NCI-H1105 (cell line): ENCODE measurements at places on chromosomes 12 and 14.

DNA sequence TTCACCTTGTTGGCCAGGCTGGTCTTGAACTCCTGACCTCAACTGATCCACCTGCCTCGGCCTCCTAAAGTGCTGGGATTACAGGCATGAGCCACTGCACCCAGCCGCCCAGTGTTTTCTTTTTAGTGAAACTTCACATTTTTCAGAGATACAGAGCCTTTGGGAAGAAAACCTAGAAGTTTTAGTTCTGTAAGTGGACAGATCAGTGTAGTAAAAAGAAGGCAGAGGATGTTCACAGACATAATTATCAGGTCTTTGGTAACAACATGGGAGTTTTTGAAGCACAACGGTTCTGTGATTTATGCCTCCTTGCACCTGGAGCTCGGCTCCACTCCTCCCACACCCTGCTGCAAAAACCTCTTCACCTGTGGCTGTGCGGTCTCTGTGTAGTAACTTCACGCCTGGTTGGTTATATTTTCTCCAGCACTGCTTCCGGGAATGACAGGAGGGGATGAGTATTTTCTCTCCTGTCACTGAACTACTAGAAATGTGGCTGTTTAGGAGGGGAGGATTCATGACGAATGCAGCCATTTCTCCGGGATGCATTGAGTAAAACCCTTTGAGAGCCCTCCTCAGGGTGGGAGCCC is 67.0 kb downstream of the ARF6 start:
- DNase-seq = peak; percentile 76

DNA sequence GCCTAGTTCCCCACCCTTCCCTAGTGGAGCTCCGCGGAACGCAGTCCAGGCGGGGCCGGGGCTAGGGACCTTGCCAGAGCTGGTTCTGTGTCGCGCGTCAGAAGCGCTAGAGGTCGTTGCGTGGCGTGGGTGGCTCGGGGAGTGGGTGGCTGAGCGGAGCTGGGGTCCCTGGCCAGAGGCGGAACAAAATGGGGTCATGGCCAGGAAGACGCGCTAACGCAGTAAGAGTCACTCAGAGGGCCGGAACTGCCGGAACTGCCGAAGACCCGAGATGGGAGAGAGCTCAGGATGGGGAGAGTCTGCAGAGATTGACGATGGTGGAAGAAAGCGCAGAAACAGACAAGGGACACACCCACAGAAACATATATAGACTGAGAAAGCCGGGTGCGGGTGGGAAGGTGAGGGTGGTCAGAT is 4.8 kb downstream of the DGKA start:
- no peak for DNase-seq

DNA sequence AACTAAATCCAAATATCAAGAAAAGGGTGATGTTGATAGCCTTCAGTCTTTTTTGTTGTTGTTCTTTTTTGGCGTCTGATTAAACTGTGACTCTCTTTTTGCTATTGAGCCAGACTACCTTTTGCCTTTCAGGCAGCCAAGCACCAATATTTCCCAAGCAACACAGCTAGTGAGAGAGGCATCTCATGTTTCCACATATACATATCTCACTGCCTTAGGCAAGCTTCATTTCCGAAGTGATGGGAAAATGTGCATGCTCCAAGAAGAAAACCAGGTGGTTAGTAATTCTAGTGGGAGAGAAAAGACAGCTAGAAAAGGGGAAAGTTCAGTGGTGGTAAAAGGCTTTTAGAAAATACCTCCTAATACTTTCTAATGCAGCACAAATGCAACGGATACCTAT is 277.7 kb downstream of the TMTC2 start:
- no peak for DNase-seq

DNA sequence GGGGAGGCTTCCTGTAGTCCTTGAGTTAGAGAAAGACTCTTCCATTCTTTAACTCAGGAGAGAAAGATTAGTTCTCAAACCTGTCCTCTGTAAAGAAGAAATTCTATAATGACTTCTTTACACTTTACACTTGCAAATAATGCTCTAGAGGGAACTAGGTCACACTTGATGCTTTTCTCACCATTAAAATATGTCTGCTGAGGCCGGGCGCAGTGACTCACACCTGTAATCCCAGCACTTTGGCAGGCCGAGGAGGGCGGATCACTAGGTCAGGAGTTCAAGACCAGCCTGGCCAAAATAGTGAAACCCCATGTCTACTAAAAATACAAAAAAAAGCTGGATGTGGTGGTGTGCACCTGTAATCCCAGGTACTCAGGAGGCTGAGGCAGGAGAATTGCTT is 6.3 kb downstream of the NTN4 start:
- no peak for DNase-seq

- no peak for DNase-seq
Observed at GRCh38 chr12:71197460-71197859, 39.7 kb upstream of the TSPAN8 start.

DNA sequence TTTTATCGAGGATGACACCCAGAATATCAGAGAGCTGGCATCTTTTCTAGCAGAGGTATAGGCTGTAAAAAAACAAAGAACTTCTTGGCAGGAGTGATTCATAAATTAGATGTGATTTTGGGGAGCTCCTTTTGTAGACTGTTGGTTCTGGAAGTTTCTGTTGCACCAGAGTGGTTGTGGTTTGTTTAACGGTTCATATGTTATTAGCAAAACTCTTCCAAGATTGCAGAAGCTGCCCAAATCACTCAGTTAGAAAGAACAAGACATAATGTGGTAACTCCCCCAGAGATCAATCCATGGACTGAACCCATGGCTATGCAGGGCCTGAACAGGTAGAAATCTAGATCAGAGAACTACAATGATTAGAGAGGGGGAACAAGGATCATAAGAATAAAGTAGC is 6.7 kb upstream of the RNASE10 start:
- DNase-seq = no peak

GRCh38 chr14:22464422-22465142 is 124.4 kb downstream of the DAD1 start:
- no peak for DNase-seq

DNA sequence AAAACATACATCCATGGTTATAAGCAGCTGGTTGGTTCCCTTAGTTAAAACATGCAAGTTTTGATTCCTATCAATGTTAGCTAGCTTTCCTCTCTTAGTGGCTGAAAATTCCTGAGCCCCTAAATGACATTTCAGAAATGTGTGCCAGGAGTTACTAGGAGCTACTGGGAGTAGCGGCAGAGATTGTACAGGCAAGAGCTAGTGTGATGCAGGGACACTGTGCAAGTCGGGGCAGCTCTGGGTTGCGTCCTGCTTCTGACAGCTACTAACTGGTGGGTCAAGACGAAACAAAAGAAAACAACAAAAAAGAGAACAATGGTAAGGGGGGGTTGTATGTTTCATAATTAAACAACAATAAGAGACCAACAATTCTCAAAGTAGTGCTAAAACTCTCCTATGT is 35.4 kb downstream of the LRIG3 start:
- DNase-seq = no peak

DNA sequence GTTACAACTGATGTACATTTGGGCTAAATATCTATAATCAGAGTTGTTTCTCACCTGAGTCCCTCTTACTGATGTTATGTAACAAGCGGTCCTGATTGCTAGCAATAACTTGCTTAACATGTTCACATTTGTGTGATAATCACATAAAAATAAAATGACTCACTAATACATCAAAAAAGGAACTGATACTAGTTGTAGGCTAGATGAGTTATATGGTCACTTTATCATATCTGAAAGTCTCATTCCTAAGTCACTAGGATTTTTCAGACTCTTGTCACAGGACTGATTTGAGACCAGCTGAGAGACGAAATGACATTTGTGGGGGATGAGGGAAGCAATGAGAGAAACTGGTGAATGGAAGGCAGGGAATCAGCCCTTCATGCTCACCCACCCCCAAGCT is 34.3 kb downstream of the NKX2-1 start:
- no peak for DNase-seq

DNA sequence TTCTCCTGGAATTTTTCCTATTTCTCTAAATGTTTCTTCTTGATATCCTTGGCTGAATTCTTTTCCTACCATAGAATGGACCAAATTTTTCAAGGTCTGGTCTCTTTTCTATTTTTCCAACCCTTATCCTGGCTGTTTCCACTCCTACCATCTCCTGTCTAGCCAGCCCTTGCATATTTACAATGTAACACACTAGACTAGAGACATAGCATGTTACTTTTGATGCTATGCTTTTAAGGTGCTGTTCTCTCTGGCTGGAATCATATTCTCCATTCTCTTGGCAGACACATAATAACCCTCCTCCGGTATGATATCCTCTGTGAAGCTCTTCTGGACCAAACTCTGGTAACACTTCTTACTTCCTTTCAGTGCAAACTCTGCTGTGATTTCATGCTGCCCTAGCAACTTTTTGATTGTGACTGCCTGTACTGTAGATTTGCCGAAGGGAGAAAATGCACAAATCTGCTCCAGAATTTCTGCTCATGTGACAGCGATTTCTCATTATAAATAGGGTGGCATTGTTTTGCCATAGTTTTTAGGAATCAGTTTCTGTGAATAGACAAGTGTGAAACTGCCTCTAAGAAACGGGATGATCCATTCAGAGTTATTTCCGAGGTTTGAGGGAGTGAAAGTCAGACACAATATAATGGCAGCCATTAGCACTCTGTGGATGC is 284.4 kb downstream of the MDGA2 start:
- DNase-seq = no peak

GRCh38 chr12:53051058-53051880 is 1.4 kb downstream of the TNS2 start:
- DNase-seq = no peak

DNA sequence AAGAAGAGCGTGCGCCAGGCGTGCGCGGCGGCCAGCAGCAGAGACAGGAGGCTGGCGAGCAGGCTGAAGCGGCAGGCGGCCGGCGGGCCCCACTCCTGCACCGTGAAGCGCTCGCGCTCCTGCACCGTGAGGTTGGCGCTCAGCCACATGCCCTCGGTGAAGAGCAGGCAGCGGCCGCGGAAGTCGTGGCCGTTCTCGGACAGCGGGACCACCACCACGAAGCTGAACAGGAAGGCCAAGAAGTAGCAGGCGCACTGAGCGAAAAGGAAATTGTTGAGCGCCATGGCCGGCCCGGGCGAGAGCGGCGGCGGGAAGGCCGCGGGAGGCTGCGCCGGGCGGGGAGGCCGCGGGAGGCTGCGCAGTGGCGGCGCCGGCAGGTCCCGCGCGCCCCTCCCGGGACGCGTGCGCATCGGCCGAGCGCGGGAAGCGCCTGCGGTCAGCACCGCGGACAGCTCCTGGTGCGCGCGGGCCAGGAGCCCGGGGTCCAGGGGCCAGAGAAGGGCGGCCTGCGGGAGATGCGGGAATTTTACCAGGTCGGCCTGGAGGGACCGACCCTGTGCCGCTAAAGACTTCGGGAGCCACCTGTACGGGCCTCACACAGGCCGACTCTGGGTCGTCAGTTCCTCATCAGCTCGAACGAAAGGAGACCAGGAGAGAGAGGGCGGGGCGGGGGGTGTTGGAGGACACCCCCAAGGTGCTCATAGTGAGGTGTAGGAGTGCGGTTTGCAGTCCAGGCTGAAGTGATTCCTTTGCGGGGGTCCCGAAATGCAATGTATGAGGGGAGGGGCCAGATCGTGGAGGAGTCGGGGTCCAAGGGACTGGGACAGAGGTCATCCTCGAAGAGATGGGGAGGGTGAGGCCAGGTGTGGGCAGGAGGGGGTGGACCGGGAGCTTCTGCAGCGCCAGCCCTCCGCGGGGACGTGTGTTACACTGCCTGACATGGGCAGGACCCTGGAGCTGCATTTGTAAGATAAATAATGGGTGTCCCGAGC is at the start of gene TMEM179:
TSS of gene TMEM179 (minus strand) at position 315 of the 992 bp plus-strand sequence. CDS start at position 284, 31 bp downstream.
- DNase-seq = peak; percentile 49

GRCh38 chr12:116222358-116222757 is 55.1 kb downstream of the MED13L start:
- peak; percentile 45 for DNase-seq

DNA sequence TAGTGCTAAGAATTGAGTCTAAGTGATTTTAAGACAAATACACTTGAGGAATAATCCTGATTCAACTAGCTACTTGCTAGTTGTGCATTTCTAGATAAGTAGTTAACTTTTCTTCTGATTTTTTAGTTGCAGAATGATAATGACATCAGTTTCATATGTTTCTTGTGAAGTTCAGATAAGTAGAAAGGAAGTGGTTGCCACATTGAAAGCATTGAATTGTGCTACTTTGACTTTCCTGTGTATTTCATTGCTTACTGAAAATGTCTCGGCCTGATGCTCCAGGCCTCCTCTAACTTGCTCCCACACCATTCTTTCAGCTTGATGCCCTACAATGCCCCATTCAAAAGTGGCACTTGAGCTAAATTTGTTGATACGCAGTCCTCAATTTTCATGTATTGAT is 980.0 kb downstream of the TMTC2 start:
- DNase-seq = no peak

DNA sequence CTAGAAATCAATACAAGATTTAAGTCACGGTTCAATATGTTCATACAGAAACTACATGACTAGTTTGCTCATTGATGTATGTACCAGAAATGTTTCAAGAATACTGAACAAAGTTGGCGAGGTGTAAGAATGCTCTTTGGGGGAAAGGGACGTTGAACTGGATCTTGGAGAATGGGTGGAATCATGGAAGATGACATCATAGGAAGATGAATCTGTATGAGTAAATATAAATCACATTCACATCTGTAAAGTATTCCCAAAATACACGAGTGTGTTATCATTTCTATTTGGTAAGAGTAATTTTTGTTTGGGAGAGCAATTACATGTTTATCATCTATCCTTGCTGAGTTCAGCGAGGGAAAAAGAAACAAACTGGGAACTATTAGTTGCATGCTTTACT is 162.2 kb upstream of the TMTC1 start:
- no peak for DNase-seq

- DNase-seq = no peak
Observed at GRCh38 chr12:105659355-105660075, 329.0 kb downstream of the C12orf75 start.

DNA sequence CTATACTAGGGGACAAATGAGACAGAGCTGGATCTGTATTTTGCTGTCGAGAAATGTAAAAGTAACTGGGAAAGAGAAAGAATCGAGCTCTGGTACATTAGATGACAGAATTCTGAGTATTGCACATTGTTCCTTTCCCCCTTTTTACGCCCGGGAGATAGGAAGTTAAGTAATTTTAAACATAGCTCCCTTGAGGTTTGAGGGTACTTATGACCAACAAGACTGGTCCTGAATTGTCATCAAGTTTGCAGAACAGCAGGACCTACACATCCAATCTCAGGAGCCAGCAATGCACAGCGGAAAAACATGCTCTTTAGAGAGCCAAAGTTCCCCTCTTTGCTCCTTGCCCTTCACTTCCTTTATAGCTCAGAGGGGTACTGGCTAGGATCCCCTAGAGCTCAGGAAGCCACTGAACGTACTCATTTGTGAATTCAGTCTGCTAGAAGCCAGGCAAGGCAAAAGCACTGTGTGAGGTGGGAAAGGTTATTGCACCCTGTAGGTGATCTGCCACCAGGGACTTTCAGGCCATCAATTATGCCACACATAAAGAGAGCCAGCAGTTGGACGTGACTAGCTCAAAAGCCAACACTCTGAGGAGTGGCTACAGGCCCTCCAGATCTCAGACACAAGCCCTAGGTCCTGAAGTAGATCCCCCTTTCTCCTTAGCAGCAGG is 333.8 kb downstream of the KCNH5 start:
- peak; percentile 63 for DNase-seq

- DNase-seq = no peak
Observed at GRCh38 chr14:63051301-63051700, 6.0 kb upstream of the KCNH5 start.
